ENCODE measurements at places on chromosomes 4 and X.

- DNase-seq = no peak
Observed at GRCh38 chr4:66565801-66566200, 895.5 kb upstream of the EPHA5 start.

DNA sequence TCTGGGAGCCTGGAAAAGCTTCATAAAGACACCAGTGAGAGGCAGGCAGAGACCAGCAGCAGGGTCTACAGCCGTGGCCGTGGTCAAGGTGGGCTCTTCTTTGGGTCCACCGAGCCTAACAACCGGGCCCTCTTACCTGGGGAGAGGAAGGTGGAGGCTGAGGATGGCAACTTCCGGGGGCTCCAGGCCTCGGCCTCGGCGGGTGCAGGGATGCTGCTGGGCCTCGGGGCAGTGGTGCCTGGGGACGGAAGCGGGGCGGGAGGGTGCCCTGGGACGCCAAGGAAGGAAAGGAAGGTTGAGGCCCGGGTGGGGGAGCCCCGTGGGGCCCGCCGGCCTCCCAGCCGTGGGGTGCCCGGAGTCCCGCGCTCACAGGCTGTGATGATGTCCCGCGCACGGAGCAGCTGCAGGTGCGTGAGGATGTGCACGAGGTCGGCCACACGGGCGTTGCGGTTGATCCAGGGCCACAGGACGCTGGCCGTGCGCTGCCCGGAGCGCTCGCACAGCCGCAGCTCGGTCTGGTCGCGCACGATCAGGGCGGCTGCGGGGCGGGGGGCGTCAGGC is 561 bp downstream of the IRAK1 start:
- no peak for DNase-seq

GRCh38 chrX:3468031-3468430 is 121.6 kb upstream of the MXRA5 start:
- no peak for DNase-seq

DNA sequence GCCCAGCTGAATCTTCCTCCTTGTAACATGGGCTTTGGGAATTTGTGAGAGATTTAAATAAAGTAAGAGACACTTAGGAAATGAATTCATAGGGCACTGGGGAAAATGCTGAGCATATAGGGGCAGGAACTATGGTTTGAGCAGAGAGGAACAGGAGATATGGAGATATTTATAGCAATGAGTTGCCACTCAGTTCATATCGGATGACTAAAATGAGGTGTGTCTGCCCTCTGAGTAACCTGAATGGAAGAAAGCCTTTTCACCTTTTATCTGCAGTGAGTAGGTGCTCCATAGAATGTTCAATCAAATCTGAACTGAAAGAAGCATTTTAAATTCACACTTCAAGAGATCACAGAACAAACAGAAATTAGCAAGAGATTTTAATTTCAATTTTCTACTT is 105.7 kb downstream of the CEP44 start:
- no peak for DNase-seq

DNA sequence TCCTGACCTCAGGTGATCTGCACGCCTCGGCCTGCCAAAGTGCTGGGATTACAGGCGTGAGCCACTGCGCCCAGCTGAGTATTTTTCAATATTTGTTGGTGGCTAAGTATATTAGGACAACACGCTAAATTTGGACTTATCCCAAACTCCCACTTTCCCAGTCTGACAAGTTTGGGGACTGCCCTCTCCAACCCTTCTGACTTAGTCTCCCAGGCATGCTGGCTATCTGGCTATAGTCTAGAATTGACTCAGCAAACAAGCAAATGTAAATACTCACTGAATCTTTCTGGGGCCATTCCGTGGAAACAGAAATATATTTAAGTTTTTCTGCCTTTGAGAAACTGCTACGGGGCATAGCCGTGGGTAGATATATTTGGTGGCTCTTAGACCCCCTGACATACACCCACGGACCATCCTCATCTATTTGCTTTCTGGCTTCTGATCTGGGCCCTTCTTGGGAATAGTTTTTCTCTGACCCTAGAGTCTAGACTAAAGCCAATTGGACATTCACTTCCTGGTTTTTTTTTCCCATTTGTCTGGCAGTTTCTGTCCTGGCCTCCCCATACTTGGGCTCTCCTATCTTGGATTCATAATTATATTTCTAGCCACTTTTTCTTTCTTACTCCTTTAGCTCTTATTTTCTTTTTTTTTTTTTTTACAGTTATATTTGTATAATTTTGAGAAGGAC is 11.3 kb upstream of the DOCK11 start:
- DNase-seq = no peak

DNA sequence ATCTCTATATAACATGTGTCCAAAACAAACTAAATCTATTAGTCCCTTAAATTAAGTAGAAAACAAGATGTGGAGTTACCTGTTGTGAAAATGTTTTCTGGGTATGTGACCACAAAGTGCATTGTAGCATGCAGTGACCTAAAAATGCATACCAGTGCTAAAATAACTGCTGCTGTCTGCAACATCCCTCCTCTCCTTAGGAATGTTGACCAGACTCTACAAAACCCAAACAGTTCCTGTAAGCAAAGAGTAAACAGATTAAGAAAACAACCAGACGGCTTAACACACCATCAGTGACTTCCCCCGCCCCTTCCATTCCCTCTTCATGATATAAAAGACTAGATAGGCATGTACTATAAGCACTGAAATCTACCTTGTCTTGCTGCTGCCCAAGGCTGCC is 15.8 kb upstream of the RAB33B start:
- no peak for DNase-seq

DNA sequence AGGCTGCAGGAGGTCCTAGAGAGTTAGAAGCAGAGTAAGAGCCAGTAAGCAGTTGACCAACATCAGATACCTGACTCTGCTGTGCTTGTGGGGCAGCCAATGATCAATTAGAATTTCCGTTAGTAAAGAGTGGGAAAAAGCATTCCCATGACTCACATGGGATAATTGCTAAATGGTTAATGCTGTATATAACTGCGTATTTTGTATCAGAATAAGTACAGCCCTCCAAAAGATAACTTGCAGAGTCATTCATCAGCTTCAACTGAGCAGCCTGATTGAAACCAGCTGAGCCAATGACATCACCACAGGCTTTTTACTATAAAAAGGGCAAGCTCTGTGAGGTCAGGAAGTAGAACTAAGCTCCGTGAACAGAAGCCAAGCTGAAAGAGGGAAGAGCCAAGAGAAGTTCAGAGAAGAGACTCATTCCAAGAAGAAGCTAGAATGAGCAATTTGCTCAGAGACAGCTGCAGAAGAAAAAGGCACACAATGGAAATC is 67.9 kb downstream of the PPP3CA start:
- no peak for DNase-seq

GRCh38 chr4:10296730-10297129 is 160.5 kb downstream of the ZNF518B start:
- DNase-seq = no peak

GRCh38 chrX:72382202-72382595 is 76.5 kb upstream of the CITED1 start:
- no peak for DNase-seq

DNA sequence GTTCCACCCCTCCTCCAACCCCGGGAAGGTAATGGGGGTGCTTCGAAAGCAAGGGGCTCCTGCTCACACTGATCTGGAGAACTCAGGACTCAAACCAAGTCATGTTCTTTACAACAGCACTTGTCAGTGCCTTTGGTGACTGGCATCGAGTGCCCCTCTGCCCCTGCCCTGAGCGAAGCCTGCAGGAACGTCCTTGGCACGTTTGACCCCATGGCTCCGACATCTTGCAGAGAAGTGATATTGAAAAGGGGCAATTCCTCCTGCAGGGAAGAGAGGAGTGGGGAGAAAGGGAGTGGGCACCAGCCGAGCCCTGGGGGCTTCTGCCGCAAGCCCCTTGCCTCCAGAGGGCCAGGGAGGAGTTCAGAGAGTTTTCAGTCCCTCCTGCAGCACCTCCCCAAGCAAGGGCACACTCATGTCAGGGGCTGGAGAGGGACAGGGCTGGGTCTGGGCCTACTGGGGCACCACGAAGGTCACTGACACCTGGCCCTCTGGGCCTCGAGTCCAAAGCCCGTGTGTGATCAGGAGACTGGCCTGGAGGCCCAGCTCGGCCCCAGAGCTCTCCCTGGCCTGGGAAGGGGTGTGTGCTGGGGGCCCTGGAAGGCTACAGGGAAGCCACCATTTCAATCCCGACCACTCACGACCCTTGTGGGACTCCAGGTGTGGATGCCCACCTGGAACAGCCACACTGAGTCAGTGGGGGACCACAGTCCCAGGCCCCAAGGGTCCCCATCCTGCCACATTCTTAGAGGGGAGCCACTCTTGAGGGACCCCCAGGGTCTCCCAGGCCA is 94.9 kb upstream of the NKX1-1 start:
- no peak for DNase-seq

GRCh38 chr4:15164571-15164970 is 162.3 kb downstream of the CPEB2 start:
- DNase-seq = no peak

All from NCI-H1694 treated with DMSO at 0.1 percent for 48 hours (cell line).